SIG-M5 (cell line): ENCODE measurements at places on chromosomes 5 and 9.

DNA sequence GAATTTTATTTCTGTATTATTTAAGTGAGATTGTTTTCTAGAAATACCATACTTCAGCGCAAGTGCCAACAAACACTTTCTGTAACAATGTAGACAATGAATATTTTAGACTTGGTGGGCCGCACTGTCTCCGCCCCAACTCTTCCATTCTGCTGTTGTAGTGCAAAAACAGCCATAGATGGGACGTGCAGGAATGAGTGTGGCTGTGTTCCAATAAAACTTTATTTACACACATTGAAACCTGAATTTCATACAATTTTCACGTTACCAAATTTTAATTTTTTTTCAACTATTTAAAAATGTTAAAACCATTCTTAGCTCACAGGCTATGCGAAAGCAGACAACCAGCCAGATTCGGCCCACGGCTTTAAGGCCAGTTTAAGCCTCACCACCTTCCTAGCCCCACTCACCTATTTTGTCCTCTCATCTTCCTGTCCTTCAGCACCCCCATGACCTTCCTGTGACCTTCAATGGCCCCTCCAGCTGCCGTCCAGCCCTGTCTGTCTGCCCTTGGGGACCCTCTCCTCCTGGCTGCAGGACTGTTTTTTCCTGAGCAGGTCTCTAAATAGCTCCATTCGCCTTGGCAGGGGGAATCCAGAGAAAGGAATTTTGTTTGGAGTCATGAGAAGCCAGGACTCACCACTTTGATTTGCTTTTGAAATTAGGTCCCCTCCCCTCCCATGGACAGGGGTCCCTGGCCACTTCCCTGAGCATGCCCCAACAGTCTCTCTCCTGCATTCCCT lies 11.2 kb upstream of the ANXA6 start:
- no peak for DNase-seq

DNA sequence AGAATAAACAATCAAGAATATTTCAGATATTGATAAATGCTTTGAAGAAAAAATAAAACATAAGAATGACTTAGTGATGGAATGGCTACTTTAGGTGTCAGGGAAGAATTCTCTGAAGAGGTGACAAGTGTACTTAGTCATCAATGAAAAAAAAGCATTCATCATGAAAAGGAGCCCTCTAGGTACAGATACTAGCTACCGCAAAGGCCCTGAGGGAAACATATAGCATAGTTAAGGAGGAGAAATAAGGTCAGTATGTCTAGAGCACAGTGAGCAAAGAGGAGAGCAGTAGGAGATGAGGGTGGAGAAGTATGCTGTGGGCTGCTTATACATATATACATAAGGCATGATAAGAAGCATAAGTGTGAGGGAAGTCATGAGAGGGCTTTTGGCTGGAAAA lies 41.8 kb downstream of the CSF2 start:
- no peak for DNase-seq

DNA sequence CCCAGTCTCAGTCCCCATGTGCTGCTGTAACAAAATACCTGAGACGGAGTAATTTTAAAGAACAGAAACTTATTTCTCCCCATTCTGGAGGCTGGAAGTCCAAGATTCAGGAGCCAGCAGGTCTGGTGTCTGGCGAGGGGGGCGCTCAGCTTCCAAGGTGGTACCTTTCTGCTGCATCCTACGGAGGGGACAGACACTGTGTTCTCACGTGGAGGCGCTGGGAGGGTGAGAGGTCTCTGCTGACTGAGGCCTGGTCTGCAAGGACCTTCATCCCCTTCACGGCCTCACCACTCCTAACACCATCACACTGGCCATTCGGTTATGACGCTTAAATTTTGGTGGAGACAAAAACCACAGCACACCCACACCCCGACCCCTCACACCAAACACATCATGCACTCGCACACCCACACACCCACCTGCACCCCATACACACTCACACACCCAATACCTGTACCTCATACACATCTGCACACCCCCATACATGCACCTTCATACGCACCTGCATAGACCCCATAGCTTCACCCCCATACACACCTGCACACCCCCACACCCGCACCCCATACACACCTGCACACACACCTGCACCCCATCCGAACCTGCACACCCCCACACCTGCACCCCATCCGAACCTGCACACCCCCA lies 9.8 kb upstream of the ZDHHC11 start:
- DNase-seq, result no peak

- DNase-seq, result no peak
Measured at GRCh38 chr5:127518319-127518621, 830 bp downstream of the PRRC1 start.

GRCh38 chr5:113142186-113142585 lies 165.6 kb downstream of the DCP2 start:
- no peak for DNase-seq

DNA sequence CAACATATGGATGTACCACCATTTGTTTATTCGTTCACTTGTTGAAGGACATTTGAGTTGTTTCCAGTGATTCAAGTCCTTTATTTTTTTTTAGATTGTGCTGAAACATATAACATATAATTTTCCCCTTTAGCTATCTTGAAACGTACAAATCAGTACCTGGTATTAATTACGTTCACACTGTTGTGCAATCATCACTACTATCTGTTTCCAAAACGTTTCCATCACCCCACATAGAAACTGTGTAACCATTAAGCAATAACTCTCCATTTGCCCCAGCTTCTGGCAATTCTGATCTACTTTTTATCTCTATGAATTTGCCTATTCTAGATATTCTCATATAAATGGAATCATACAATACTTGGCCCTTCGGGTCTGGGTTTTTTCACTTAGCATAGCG lies 116.0 kb downstream of the FGF1 start:
- no peak for DNase-seq

DNA sequence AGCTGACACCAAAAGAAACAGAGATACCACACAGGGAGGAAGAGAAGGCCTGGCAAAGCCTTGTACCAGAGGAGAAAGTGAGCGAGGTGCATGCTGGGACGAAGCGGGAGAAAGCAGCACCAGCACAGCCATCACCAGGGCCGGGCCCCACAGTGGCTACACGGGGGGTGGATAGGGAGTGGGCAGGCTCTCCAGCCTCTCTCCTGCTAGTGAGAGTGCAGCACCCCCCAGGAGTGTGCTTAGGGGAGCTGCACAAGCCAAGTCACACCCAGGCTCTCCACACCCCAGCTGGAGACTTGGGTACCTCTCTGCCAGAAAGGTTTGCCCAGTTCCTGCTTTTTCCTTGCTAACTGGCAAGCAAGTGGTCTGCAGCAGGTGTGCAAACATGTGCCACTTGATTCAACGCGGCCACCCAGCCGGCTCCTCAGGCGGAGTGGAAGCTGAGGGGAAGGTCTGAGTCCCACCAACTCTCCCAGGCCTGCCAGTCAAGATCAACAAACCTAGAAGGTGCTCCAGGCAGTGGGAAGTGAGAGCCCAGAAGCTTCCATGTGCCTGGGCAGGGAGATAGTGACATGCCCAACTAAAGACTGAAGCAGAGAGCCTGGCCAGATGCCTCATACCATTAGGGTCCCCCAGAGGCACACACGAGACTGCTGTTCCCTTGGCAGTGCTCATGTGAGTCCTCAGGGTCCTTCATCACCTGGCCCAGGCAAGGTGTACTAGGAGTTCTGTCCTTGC lies 39.9 kb downstream of the BICD2 start:
- DNase-seq, result no peak

DNA sequence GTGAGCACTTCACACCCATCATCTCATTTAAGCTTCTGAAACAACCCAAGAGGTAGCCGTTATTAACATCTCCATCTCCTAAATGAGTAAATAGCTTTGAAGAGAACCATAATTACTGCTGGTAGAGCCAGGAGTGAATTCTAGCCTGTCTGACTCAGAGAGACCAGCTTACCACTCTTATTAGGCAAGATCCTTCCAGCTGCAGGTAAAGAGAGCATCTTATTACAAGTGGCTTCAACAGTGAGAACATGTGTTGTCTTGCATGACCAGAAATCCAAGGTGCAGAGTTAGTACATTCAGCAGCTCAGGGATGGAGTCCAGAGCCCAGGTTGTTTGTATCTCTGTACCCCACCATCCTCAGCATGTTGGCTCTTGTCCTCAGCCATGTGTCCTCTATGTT lies 10.9 kb upstream of the AFAP1L1 start:
- DNase-seq, result no peak

DNA sequence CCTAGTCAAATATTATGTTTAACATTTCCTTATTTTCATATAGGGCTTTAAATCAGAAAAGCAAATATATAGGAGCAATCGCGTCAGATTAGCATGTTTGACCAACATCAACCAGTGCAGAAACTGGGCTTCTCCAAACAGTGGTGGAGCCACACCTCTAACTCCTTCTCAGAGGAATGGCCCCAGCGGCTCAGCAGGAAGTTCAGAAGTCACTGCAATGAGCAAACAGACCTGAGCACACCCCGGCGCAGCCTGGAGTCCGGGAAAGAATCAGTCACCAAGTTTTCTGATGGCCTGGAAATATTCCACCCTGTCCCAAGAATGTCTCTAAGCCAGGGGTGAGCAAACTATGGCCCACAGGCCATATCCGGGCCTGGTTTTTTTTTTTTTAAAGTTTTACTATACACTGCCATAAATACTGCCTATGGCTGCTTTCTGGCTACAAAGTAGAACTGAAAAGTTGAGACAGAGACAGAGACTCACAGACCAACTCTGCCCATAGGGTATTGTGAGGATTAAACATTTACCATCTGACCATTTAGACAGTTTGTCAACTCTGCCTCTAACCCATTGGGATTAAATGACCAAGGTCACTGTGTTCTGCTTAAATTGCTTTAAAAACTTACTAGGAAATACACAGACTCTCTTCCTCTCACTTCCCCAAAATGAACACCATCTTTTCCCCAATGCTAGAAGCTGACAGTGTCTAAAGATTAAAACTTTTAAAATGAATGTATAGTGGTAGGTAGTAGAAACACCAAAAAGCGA lies 5.4 kb downstream of the GOLM1 start:
- DNase-seq, result no peak

- no peak for DNase-seq
Measured at GRCh38 chr5:74382987-74383593, 257.4 kb downstream of the ENC1 start.

- DNase-seq, result no peak
Measured at GRCh38 chr5:78601559-78602314, 46.8 kb downstream of the LHFPL2 start.

GRCh38 chr5:66170195-66170919 lies 26.3 kb downstream of the SREK1 start:
- DNase-seq, result no peak

DNA sequence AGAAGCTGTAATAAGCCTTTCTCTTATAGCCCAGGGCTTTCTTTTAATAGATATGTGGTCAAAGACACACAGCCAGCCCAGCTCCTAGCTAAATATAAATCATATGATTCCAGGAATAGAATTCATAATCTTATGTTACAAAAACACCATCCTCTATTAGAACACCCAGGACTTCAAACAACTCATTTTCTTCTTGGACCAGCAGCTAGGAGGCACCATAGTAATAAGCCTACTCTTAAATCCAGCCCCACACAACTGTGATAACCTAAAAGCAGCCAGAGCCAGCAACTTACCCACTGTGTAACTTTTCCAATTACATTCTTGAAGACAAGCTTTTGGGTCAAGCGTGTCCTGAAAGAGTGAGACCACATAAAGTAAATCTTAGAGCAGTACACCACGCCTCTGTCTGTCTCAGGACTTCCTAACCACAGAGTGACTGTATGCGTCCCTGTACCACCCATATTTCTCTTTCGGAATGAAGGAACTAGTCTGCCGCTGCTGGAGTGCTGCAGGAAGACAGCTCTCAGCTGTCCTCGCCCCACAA lies 223.8 kb downstream of the TLE1 start:
- DNase-seq, result no peak

GRCh38 chr9:107425101-107426025 lies 64.2 kb downstream of the KLF4 start:
- no peak for DNase-seq

GRCh38 chr5:80703747-80704146 lies 49.0 kb upstream of the DHFR start:
- no peak for DNase-seq

- DNase-seq, result no peak
Measured at GRCh38 chr5:95296291-95296690, 11.4 kb upstream of the MCTP1 start.

- no peak for DNase-seq
Measured at GRCh38 chr9:136960212-136960937, 8.3 kb downstream of the LCN12 start.

DNA sequence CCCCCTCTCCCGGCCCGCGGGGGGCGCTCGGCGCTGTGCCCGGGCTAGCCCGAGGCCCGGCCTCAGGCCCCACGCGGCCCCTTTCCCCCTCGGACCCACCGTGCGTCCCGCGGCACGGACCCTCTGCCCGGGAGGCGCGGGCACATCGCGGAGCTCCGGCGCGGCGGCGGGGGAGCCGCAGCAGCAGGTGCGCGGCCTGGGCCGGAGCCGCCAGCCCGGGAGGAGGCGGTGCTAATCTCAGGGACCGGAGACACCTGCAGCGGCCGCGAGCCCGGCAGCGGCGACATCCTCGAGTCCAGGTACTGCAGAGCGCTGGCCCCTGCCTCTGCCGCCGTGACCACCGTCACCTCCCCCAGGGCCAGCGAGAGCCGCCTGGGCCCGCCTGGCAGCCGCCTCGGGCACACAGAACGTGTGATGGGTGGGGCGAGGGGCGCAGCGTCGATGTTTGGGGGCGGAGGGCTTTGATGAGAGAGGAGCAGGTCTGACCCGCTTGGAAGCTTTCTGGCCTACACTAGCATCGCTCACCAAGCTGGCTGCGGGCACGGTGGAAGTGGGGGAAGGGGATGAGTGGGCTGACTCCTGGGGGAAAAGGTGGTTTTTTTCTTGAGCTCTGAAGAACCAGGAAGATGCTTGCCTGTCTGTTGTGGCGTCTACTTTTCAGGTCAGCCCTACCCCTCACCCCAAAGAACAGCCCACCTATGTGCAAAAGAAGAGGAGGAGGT lies 524 bp downstream of the CYFIP2 start:
- no peak for DNase-seq

GRCh38 chr5:132754111-132754510 lies 6.9 kb downstream of the CCNI2 start:
- DNase-seq, result no peak

- DNase-seq, result no peak
Measured at GRCh38 chr5:102528600-102528999, 29.8 kb upstream of the SLCO6A1 start.

GRCh38 chr5:73946919-73947602 lies 321.1 kb downstream of the ARHGEF28 start:
- no peak for DNase-seq

DNA sequence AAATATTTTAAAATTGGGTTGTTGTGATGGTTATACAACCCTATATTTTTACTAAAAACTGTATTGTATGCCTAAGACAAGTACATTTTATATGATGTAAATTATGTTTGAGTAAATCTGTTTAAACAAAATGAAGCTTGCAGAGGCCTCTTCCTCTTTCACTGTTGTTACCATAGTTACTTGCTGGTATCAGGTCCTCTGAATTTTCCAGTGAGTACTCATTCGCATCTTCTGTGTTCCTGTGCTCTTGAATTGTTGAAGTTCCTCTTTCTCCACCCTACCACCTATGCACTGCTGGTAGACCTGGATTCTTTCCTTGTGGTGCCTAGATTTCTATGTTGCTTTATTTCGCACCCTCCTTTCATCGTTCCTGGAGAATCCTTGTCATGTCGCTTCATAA lies 938.5 kb upstream of the ACO1 start:
- DNase-seq, result no peak

- DNase-seq, result no peak
Measured at GRCh38 chr5:84260939-84261338, 123.7 kb downstream of the EDIL3 start.
